ENCODE measurements at places on chromosomes 3 and 15.

DNA sequence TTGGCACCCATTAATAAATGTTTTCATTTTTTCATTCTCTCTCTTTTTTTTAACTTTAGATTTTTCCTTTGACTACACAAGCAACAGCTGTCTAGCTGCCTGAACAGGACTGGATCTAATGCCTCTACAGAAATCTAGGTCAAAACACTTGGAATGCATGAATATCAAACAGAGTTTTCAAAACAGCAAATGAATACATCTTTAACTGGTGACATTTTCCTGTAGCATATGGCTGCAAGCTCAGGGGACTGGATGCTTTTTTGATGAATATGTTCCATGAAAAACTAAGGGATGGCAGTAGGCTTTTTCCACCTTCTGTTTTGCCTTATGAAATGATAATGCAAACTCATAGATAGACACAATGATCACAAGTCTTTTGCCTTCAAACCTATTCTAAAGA lies 661.7 kb downstream of the MCTP2 start:
- no peak for DNase-seq

- no peak for DNase-seq
Observed at GRCh38 chr3:189363590-189364255, 192.0 kb downstream of the TPRG1 start.

DNA sequence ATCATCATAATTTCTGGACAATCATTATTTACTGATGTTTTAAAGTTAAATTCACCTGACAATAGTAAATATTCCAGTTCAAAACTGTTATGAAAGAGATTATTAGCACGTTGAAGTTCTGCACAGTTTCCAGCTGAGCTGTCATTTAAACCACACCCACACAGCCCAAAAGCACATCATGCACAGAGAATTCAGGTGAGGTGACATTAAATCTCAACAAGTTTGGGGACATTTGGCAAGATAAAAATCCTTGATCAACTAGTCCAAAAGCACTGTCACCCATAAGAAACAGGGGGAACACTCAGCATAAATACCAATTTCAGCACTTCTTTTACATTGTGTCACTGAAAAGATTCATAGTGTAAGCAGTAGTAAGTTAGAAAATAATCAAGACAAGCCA lies 6.9 kb downstream of the NCEH1 start:
- DNase-seq: no peak

DNA sequence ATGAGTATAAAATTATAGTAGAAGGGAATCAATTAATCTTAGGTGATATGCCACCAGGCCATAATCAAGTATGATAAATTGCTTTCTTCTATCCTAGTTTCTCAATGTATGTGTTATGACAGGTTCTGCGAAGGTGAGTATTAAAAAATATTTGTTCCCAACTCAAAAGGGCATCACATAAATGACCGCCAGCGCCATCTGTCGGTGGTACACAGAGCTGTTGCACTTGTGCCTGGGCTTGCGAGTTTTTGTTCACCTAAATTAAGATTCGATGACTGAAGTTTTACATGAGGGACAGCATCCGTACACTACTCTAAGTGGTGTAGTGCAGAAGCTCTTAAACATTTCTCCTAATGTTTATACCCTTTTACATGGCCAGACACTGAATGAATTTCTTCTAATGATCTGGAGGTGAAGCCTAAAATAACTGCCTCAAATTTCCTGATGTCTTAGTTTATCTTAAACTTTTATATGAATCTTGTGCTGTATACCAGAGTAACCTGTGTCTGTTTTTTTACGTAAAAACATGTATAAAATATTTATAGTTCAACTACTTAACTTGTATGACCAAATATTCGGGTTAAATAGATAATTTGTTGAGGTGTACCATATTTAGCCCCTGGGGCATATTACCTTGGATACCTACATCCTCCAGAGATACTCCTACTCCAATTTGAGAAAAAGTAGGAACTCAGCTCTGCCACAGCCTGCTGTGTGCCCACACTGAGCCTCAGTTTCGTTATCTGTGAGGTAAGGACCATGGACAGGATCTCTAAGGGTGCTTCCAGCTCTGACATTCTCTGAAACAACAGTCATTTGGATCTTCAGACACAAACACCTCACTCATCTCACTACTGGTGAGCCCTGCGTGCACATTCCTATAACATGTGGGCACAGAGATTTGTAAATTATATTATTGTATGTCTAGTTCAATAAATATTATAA lies 365.6 kb downstream of the MAGI1 start:
- peak; percentile 21 for DNase-seq

DNA sequence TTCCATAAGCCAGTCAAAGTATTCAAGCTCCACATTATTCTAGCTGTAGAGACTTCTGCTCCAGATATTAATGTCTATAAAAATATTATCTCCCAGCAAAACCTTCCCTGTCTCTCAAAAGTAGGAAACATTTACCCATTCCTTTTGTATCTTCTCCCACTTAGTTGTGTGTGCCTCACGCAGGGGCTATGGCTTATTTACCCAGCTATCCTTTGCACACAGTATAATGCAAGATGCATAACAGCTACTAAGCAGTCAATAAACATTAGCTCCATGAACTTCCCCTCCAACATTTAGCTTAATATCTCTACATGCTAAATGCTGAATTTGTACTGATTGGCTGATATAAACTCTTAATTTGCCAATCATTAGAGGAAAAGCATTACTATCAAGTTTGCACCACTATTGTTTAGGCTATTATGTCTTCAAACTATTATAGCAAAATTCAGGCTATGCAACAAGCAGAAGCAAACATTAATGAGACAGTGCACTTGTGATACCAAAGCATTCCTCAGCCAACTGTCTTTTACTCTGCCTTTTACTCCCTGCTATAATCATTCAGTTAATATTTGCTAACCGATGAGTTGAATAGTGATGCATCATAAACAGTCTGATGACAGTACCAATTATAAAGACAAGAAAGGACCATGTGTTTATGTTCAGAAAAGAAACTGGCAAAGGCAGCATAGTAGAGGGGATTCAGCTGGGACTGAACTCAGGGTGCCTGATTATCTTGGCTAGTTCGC lies 81.2 kb downstream of the PLCH1 start:
- no peak for DNase-seq

DNA sequence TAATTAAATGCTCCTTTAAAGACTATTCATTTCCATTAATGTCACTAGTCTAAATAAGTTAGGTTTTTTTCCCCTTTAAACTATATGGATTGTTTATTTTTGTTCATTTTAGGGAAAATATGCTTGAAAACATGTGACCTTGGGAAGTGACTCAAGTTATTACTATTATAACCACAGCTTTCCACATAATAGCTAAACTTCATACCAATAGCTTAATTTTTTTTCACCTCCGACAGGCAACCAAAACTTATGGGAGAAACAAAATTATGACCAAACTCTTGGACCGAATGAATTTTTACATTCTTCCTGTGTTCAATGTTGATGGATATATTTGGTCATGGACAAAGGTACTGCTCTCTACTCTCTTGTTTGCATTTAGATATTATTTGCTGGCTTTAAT lies 16.2 kb downstream of the CPA3 start:
- no peak for DNase-seq

DNA sequence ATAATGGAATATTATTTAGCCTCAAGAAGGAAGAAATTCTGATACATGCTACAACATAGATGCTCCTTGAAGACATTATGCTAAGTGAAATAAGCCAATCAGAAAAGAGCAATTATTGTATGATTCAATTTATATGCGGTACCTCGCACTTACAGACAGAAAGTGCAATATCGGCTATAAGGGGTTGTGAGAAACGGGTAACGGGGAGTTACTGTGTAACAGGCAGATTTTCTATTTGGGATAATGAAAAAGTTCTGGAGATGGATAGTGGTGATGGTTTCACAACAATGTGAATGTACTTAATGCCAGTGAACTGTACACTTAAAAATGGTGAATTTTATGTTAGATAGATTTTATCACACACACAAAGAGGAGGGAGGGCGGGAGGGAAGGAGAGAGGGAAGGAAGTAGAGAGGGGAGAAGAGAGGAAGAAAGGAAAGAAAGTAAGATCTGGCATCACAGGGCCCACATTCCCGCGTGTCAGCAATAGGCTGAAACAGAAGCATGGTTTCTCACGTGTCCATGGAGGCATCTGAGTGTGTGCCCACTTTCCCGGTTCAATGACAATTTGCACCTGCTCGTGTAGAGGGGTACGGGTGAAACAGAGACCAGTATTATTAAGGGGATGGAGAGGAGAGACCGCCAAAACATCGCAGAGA lies 700 bp upstream of the BLM start:
- no peak for DNase-seq

DNA sequence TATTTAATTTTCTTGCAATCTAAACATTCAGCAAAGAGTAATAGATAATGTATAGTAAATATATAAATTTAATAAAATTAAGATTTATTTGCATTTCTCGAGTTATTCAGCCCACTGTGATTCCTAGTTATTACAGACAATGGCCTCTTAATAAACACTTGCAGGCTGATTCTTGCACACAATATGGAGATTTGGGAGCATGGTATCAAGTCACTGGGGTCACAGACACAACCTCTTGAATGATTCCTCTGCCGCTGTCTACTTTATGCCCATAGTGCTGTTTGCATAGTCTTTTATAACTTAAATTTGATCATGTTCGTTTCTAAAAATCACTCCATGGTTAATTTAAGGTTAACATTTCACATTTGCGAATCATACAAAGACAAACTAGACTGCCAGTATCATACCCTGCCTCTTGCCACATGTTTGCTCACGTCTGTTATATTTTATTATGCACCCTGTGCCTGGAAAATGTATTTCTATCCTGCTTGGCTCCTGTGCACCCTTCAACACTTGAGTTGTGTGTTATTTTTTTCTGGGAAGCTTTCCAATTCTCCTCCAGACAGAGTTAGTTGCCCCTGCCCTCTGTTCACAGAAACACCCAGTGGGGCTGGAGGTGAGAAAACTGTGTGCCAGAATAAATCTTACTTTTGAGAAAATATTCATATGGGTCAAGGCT lies 206.3 kb upstream of the ROBO1 start:
- DNase-seq: no peak

DNA sequence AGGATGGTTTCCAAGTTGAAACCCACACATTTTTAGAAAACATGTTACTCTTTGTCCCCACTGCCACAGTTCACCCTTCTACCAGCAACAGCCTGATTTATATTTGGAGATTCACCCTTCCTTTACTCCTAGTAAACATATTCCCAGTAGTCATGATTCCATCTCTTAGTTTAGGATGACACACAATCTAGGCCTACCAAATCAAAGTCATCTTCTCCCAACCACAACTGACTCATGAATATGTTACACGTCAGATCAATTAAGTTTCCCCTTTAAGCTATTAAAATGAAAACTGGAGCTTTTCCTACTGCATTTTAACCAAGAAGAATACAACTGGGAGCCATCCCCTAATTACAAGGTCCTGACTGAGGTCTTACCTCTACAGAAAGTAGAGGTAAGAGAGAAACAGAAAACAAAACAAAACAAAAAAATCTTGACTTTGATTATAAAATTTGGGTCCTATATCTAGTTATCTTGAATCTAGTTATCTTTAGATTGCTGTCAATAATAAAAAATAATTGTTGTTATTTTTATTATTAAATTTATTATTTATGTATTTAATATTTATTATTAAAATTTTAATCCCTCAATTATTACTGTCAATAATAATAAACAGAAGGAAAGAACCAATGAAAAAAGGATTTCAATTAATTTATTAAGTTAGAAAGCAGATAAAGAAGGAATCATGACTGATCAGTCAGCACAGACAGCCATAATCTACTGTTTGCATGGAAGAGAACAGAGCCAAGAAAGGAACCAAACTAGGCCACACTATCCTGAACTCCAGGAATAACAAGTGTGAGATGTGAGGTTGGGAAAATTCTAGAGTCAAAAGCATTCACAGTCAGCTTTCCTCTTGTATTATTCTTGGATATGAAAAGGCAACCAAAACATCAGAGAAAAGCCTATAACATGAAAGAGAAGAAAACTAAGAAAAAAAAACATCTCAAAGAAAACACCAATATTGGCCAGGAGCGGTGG lies 12.5 kb downstream of the DPH6 start:
- DNase-seq: no peak

- no peak for DNase-seq
Observed at GRCh38 chr15:78229431-78230406, 4.6 kb downstream of the ACSBG1 start.

- no peak for DNase-seq
Observed at GRCh38 chr15:70508561-70509281, 254.6 kb downstream of the UACA start.
